ENCODE measurements at places on chromosomes 16 and 17.

GRCh38 chr17:3660311-3660891 lies 8.0 kb downstream of the TAX1BP3 start:
- DNase-seq, result peak; percentile 87

- DNase-seq, result no peak
These were observed 59.8 kb upstream of the RBFOX3 start for GRCh38 chr17:79670537-79671084.

- no peak for DNase-seq
These were observed 3.9 kb downstream of the TBX4 start for GRCh38 chr17:61456061-61456681.

DNA sequence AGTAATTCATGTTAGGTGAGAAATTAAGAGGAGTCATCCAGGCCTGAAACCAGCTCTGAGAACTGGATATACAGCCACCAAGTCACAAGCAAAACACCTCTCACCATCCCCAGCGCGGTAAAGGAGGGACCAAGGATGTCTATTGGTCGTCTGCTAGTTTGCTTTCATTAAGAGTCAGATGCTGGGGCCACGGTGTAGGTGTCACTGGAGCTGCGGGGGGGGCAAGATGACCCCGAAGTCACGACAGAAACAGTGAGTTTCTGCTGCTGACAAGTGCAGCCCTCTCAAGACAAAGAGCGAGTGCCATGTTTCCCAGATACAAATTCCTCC lies 790 bp downstream of the NCBP3 start:
- no peak for DNase-seq

DNA sequence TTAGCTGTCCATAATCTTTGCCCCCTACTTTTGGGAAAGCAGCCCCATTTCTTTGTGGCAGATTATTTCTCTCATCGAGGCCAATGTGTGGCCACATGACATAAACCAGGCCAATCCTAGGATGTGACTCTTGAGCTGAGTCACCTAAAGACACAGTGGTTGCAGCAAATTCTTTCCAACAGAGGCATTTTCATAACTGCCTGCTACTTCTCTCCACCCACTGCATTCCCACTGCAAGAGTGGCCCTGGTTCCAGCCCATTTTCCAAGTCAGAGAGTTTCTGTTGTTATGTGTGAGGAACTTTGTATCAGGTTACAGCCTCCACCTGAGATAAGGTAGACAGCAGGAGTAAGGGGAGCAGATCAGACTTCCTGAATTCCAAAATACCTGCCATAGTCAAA lies 195.2 kb downstream of the RGS9 start:
- no peak for DNase-seq

GRCh38 chr17:70021726-70022125 lies 53.3 kb upstream of the KCNJ16 start:
- no peak for DNase-seq

- DNase-seq, result peak; percentile 19
These were observed 11.7 kb upstream of the CNTNAP4 start for GRCh38 chr16:76265434-76266045.

GRCh38 chr16:66618588-66619375 lies 14.3 kb downstream of the CMTM3 start:
- peak; percentile 57 for DNase-seq
